ENCODE measurements at places on chromosomes 4 and X. TPM values are rescaled to one million over a fixed set of nuclear protein-coding genes. Genes with fewer than 3 reads are reported as not detected.

- no peaks in the 10 kb centered on the region for H3K27me3 ChIP-seq
- H3K4me3 ChIP-seq, result no peak overlapping the region
- no peak for DNase-seq
- no peaks in the 10 kb centered on the region for H3K36me3 ChIP-seq
Observed at GRCh38 chrX:17605676-17606075, 131.6 kb upstream of the SCML1 start.

- H3K27ac ChIP-seq, result no peak overlapping the region
- H3K27me3 ChIP-seq, result no peaks in the 10 kb centered on the region
- no peak for DNase-seq
- no peaks in the 10 kb centered on the region for H3K36me3 ChIP-seq
- no peak overlapping the region for H3K4me3 ChIP-seq
Observed at GRCh38 chr4:99202536-99202935, 16.5 kb downstream of the ADH6 start.

DNA sequence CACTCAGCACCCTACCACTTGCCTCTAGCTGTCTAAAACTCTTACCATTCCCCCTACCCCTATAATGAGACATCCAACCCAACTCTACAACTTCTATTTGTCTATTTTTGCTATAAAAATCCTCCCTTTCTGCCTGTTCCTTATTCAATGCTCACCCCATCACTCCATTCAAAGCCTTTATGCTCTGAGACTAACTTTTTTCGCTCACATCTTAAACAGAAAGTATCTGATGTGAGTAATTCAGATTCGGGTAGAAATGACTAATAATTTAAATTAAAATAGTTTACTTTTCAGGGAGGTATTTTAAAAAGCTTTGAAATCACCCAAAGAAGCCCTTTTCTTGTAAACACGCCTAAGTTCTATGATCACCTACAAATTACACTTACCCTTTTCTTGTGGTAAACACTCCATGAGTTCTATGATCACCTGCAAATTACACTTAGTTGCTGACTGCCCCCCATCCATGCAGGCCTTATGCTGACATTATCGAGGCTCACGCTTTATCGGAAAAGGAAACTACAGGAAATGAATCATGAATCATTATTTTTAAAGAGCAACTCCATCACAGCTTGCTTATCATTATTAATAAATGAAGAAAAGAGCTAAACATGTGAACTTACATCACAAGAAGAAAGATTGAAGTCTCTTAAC, 168.7 kb upstream of the PPP1R2C start:
- peaks cover 2% of the 10 kb centered on the region for H3K36me3 ChIP-seq
- H3K4me1 ChIP-seq, result peaks cover 45% of the 10 kb centered on the region
- peak overlapping the region; percentile 79 for H3K4me3 ChIP-seq
- no peak for DNase-seq

DNA sequence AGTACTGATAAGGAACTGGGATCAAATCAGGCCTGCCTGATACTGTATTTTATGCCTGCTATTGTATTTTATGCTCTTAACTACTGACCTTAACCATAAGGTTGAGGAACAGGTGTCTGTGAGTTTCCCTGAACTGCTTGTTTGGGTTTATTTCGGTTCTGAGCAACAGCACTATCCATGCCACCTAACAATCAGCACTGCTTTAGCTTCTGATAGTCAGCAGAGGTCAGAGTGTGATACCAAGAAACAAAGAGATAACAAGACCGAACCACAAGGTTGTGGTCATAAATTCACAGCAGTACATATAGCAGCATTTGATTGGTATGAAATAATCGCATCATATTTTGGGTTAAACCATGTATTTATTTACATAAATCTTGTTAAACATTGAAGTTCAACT, 362.2 kb downstream of the FGF13 start:
- no peak overlapping the region for H3K4me3 ChIP-seq
- no peaks in the 10 kb centered on the region for H3K4me1 ChIP-seq
- no peak overlapping the region for H3K27ac ChIP-seq
- no peaks in the 10 kb centered on the region for H3K36me3 ChIP-seq
- no peaks in the 10 kb centered on the region for H3K27me3 ChIP-seq

GRCh38 chr4:41363384-41363981, 106.8 kb downstream of the UCHL1 start:
- no peaks in the 10 kb centered on the region for H3K36me3 ChIP-seq
- no peak overlapping the region for H3K27ac ChIP-seq
- H3K27me3 ChIP-seq, result peaks cover 41% of the 10 kb centered on the region
- no peak overlapping the region for H3K4me3 ChIP-seq

DNA sequence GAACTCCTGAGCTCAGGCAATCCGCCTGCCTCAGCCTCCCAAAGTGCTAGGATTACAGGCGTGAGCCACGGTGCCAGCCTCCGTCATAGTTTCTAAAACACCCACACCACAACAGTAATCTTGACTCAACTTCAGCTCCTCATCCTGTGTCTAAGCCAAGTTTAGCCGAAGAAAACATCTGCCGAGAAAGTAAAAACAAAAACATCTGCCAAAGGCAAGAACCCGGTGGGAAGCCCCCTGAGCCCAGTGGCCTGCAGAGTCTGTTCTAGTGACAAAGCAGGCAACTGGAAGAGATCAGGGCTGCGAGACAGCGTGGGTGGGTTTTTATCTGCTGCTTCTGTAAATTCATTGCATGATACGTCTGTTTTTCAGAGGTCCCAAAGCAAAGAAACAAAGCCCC, 26.6 kb upstream of the CD99 start:
- peaks cover 2% of the 10 kb centered on the region for H3K4me1 ChIP-seq
- no peak for DNase-seq
- peaks cover 2% of the 10 kb centered on the region for H3K36me3 ChIP-seq
- H3K27ac ChIP-seq, result no peak overlapping the region

GRCh38 chrX:129678614-129679195, 23.9 kb upstream of the APLN start:
- H3K27me3 ChIP-seq, result peaks cover 21% of the 10 kb centered on the region
- H3K27ac ChIP-seq, result no peak overlapping the region
- H3K4me3 ChIP-seq, result peak overlapping the region; percentile 50

GRCh38 chr4:114481856-114482255, 116.8 kb upstream of the UGT8 start:
- H3K4me1 ChIP-seq, result no peaks in the 10 kb centered on the region
- no peak overlapping the region for H3K27ac ChIP-seq
- no peak overlapping the region for H3K4me3 ChIP-seq
- no peak for DNase-seq
- H3K36me3 ChIP-seq, result no peaks in the 10 kb centered on the region
- no peaks in the 10 kb centered on the region for H3K27me3 ChIP-seq

- no peaks in the 10 kb centered on the region for H3K36me3 ChIP-seq
- H3K27me3 ChIP-seq, result no peaks in the 10 kb centered on the region
- no peak for DNase-seq
- H3K4me1 ChIP-seq, result no peaks in the 10 kb centered on the region
- H3K4me3 ChIP-seq, result no peak overlapping the region
Observed at GRCh38 chr4:53713767-53714166, 122.5 kb upstream of the LNX1 start.

DNA sequence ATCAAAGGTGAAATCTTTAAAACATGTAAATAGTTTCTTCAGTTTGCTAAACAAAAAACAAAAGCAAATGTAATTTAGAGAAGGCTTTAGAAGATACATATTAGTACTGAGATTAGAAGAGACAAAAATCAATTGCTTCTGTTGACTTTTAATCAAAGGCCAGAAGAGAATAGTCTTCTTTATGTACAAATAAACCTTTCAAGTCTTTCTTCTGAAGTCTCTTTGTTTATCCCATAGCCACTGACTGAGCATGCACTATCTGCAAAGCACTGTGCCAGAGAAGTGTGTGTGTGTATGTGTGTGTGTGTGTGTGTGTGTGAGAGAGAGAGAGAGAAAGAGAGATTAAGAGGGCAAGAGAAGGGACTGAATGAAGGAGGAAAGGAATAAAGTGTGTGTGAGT, 198.4 kb downstream of the GLUD2 start:
- H3K36me3 ChIP-seq, result no peaks in the 10 kb centered on the region
- DNase-seq, result no peak
- no peaks in the 10 kb centered on the region for H3K4me1 ChIP-seq
- no peak overlapping the region for H3K4me3 ChIP-seq
- no peaks in the 10 kb centered on the region for H3K27me3 ChIP-seq

DNA sequence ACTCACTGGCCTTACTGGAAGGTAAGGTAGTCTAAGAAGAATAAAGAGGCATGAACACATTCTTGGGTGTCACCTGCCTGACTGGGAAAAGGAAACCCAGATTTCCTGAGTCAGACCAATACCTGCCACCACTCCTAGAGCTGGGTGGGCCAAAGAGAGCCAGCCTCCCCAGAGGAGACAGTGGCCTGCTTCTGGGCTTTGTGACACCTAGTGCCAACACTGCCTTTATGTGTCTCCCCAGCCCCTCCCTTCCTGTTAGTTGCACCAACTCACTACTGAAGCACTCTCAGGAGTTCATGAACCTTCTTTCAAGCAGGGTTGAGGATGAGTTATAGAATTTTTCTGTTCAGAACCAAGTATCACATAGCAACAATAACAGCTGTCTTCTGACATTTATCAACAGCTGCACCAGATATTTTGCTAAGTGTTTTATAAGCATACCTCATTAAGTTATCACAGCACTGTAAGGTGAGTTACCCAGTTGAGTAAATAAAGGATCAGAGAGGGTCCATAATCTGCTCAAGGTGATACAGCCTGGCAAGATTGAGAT, 77.6 kb upstream of the ETNPPL start:
- H3K27ac ChIP-seq, result no peak overlapping the region
- peaks cover 3% of the 10 kb centered on the region for H3K4me1 ChIP-seq
- DNase-seq, result peak; percentile 62
- peaks cover 7% of the 10 kb centered on the region for H3K27me3 ChIP-seq
- H3K4me3 ChIP-seq, result no peak overlapping the region

DNA sequence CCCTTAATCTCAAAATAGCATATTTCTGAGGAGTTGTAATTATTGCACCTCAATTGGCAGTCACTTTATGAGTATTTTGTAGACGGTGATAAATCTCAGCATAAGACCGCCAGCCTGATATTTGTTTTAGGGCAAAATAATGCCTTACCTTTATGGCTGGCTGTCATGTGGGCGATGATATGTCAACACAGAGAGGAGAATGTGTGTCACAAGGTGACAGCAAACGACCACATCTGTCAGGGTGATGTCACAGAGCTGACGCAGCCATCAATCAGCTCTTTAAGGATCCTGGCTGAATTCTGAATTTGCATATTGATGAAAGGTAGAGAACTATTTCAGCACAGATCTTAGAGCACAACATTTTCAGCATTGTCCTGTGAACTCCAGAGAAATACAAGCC, 209.7 kb downstream of the CEP135 start:
- no peak overlapping the region for H3K27ac ChIP-seq
- H3K36me3 ChIP-seq, result no peaks in the 10 kb centered on the region
- H3K27me3 ChIP-seq, result no peaks in the 10 kb centered on the region
- H3K4me1 ChIP-seq, result peaks cover 3% of the 10 kb centered on the region

- H3K4me3 ChIP-seq, result no peak overlapping the region
- no peak for DNase-seq
- no peak overlapping the region for H3K27ac ChIP-seq
- no peaks in the 10 kb centered on the region for H3K27me3 ChIP-seq
- no peaks in the 10 kb centered on the region for H3K4me1 ChIP-seq
- H3K36me3 ChIP-seq, result no peaks in the 10 kb centered on the region
Observed at GRCh38 chr4:118018381-118019145, 15.7 kb upstream of the NDST3 start.

DNA sequence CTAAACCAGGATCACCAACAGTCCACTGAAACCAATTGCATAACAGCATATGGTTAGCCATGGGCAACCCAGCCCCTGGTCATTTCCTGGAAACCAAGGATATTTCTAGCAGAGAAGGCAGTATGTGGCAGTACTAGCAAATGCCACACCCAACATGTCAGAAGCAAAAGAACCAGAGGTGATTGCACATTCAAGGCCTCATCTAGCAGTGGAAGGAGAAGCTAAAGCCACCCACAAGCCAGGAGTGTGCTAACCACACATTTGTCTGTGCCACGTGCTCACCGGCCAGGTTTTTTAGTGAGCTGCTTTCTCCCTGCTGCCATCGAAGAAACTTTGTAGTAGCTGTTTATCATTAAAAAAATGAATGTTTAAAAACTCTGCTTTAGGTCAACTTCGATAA, 42.0 kb downstream of the TEC start:
- H3K4me3 ChIP-seq, result no peak overlapping the region
- no peaks in the 10 kb centered on the region for H3K27me3 ChIP-seq
- no peak overlapping the region for H3K27ac ChIP-seq
- DNase-seq, result no peak
- H3K36me3 ChIP-seq, result no peaks in the 10 kb centered on the region

DNA sequence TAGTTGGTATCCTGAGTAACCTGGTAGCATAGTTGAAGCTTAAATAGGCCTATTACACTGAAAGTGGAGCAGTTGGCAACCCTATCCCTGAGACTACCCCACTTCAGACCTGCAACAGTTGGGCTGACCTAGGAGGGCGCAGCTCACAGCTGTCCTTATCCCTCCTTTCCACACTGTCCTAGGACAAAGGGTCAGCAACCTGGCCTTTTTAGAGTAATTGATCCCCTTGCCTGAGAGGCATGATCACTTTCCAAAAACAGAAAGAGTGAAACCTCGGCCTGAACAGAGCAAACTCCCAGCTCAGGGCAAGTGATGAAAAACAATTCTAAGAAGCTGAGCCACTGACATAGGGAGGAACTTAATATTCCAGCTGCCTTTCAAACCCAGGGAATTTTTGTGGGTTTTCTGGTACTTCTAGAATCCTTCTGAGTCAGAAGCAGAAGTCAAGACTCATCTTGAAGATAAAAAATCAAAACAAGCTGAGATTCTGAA, 94.9 kb upstream of the MYOZ2 start:
- H3K4me3 ChIP-seq, result no peak overlapping the region
- peaks cover 5% of the 10 kb centered on the region for H3K4me1 ChIP-seq

- H3K36me3 ChIP-seq, result no peaks in the 10 kb centered on the region
- H3K4me3 ChIP-seq, result no peak overlapping the region
- no peak for DNase-seq
- no peak overlapping the region for H3K27ac ChIP-seq
- no peaks in the 10 kb centered on the region for H3K27me3 ChIP-seq
- H3K4me1 ChIP-seq, result no peaks in the 10 kb centered on the region
Observed at GRCh38 chr4:93981594-93981993, 153.0 kb downstream of the ATOH1 start.

GRCh38 chrX:39873117-39873516, 224.6 kb downstream of the BCOR start:
- H3K27ac ChIP-seq, result peak overlapping the region; percentile 63
- no peak for DNase-seq
- H3K36me3 ChIP-seq, result peaks cover 5% of the 10 kb centered on the region
- H3K4me3 ChIP-seq, result peak overlapping the region; percentile 40

The PPP3CA gene
- total RNA-seq, result 7.1 TPM

The GLRA2 gene
- not detected for total RNA-seq

The PRDM8 gene
- total RNA-seq, result 3.6 TPM

The PNMA6E gene
- not detected for total RNA-seq

The CFAP299 gene
- not detected for total RNA-seq

The CT45A10 gene
- not detected for total RNA-seq

The PLP2 gene
- total RNA-seq, result 91.4 TPM
